ENCODE measurements at places on chromosomes 5 and 9.

- DNase-seq = no peak
These were observed 113.4 kb upstream of the CNTLN start for GRCh38 chr9:17021387-17021970.

GRCh38 chr5:51389577-51390463 is 6.6 kb downstream of the ISL1 start:
- no peak for DNase-seq

GRCh38 chr5:80288177-80288576 is 31.6 kb upstream of the SPZ1 start:
- no peak for DNase-seq

- DNase-seq = no peak
These were observed 599.6 kb upstream of the GRAMD2B start for GRCh38 chr5:125823572-125823971.

DNA sequence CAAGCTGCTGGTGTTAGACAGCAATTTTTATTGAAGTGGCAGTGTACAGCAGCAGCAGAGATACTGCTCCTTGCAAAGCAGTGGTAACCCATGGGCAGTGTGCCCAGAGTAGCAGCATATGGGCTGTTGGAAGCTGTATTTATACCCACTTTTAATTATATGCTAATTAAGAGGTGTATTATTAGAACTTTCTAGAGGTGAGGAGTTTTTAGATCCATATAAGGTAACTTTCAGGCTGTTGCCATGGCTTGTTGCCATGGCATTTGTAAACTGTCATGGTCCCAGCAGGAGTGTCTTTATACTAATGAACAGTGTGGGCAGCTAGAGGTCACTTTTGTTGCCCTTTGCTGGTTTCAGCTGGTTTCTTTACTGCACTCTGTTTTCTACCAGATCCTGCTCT is 3.7 kb upstream of the PJA2 start:
- DNase-seq = peak; percentile 53

DNA sequence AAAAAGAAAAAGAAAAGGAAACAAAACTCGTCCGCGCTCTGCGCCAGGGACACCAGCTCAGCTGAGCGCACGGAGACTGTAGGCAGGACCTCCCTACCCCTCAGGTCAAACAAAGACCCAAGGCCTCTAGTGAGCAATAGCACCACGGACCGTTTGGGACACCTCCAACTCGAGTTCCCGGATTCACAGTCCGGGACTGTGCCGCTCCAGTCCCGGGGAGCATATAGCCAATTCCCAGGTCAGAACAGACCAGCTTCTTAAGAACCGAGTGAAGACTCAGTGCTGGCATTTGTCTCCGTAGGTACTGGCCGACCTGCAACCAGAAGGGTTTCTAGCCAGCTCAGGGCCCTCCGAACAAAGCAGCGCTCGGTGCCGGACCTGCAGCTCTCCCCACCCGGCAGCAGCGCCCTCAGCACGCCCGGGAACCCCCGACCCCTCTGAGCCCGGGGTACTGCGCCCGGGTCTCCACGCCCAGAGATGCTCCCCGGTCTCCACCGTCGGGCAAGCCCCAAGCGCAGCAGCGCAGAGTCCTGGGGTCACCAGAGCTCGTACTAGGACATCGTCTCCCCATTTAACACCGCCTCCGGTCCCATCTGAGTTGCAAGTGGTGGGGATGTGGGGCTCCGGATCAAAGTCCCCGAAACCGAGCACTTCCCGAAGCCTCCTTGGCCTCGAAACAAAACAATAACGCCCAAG is 591 bp downstream of the ABCA1 start:
- DNase-seq = peak; percentile 35

- peak; percentile 55 for DNase-seq
These were observed 44.0 kb upstream of the XPA start for GRCh38 chr9:97740848-97741821.

DNA sequence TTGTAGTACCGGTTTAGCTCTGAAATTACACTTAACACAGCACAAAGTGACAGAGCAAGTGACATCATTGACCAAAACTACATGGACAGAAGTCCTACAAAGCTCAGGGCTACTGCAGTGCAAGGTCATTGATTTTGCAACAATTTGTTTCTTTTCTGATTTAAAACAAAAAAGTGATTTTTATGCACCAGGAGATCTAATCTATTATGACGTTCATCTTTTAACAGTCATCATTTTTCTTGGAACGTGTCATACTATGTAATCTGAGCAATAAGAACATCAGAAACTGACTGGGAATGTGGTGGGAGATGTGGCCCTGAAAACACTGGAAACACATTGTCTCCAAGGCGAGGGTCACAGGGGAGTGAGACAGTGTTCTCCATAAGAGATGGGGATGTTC is 17.4 kb upstream of the ZFAND5 start:
- DNase-seq = no peak
